ENCODE measurements at places on chromosomes 7 and 10.

DNA sequence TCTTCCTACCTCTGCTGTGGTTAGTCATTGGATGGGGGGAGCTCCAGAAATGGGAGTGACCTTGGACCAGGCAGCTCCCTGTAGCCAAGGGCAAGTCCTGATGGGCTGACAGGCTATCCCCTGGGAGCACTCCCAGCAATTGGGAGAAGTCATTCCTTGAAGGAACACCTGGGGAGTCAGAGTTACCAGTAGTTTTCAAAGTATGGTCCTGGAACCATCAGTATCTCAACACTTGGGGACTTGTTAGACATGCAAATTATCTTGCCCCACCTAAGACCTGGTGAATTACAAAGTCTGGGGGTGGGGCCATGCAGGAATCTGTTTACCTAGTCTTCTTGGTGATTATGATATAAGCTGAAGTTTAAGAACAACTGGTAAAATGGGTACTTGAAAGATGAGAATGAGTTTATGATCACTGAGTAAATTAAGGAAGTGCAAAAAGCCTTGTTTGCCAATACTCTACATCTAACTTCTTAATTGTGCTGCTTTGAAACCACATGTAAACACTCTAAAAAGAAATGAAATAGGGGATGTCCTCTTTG is 287.3 kb upstream of the LRRN3 start:
- DNase-seq, result no peak

- no peak for DNase-seq
Observed at GRCh38 chr10:56109454-56109853, 251.6 kb downstream of the ZWINT start.

GRCh38 chr10:30493609-30494530 is 59.9 kb downstream of the MAP3K8 start:
- no peak for DNase-seq

DNA sequence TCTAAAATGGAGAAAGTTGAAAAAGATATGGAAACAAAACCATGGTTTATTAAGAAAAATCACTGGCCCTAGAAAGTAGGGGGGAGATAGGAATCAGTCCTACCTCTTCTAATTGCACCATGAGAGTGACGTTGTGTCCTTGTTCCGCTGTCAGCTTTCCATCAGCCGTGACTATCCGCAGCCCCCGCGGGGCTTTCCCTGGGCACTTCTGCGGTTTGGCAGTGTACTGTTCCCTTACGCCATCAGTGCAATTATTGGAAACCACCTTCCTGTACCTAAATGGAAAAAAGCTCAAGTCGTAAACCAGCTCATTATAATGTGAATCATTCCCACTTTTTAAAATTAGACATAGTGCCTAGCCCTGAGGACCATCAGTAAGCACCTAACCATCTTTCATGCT is 512.2 kb downstream of the SORCS1 start:
- no peak for DNase-seq

GRCh38 chr10:98273057-98273850 is 5.3 kb upstream of the LOXL4 start:
- no peak for DNase-seq

DNA sequence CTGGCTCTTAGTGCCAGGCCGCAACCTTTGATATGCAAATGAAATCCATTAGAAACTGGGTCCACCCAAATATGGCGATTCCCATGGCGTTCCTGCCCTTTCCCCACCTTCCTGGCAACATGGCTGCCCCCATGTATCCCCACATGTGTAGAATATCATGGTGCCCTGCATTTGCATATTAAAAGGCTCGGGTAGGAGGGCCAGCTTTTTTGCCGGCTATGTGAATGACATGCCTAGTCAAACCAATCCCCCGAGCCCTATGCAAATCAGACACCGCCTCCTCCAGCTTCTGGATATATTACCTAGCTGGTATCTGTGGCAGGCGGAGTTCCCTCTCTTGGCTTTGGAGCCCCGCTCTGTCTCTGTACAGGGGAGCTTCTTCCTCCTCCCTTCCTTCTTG is 18.3 kb downstream of the MMS19 start:
- no peak for DNase-seq

- no peak for DNase-seq
Observed at GRCh38 chr7:17030559-17030958, 148.8 kb upstream of the AGR3 start.

DNA sequence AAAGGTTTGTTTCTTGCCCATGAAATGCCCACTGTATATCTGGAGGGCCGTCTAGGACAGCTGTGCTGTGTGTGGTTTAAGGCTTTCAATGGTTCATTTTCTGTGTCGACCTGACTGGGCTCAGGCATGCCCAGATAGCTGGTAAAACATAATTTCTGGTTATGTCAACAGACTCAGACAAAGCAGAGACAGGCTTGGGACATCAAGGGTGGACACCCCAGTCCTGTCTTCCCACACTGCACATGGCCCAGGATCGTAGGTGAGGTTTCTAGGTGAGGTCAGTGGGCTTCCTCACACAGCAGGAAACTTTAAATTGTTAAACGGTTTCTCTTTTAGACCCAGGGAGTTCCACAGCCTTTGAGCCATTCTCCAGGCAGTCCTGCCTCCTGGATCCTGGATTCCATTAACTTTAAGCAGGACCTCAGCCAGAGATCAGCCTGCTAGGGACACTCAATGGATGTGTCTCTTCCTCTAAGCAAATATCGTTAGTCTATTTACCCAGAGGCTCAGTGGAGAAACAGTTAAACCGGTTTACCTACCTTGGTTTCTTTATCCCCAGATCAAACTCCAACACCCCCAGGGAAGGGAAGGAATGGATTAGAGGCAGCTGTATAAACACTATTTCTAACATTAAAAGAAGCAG is 66.4 kb downstream of the ST8SIA6 start:
- DNase-seq, result no peak

- DNase-seq, result no peak
Observed at GRCh38 chr10:47323636-47324296, 1.5 kb downstream of the GDF2 start.

DNA sequence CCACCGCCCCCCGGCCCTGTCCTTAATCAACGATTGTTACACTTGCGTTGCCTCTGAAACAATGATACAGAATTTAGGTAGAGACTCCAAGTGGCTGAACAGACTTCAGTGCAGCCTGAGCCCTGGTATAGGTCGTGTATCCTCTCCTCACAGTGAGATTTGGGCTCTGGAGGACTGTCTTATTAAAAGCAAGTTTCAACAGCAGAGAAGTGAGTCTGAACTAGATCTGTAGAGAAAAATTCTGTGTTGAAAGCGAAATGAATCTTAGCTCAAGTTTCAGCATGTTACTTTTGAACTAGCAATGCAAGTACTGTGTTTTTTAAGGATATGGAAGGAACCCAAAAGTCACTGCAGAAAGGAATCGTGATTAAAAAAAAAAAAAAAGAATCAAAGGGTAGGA is 103.1 kb downstream of the HOXA1 start:
- no peak for DNase-seq

DNA sequence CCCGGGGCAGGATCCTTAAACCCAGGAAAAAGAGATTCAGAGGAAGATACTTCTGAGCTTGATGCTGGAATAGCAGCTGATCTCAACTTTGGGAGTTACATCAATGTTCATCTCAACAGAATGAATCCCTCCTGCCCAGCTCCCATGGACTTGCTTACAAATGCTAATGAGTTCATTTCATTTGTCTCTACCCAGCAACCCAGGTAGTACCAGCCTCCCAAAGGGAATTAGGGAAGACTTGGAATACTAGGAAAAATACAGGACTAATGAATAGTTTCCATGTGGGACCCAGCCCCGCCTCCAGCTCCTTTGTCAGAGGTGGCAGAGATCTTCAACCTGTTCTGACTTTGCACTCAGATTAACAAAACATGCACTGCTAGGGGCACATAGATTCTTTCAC is 22.1 kb upstream of the TCF7L2 start:
- DNase-seq, result no peak

DNA sequence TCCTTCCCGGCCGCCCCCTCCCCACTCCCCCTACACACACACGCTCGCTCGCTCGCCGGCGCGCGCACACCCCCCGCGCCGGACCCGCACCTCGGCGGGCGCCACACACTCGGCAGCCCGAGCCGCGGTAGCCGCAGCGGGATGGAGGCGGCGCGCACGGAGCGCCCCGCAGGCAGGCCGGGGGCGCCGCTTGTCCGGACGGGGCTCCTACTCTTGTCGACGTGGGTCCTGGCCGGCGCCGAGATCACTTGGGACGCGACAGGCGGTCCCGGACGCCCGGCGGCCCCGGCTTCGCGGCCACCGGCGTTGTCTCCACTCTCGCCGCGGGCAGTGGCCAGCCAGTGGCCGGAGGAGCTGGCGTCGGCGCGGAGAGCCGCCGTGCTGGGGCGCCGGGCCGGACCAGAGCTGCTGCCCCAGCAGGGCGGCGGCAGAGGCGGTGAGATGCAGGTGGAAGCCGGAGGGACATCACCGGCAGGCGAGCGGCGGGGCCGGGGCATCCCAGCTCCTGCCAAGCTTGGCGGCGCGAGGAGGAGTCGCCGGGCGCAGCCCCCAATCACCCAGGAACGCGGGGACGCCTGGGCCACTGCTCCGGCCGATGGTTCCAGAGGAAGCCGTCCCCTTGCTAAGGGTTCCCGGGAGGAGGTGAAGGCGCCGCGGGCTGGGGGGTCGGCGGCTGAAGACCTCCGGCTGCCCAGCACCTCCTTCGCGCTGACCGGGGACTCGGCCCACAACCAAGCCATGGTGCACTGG is at the start of gene SORCS3:
Gene SORCS3 (plus strand): TSS at position 104 of the 750 bp plus-strand sequence.
- DNase-seq, result no peak

Data from effector memory CD8-positive, alpha-beta T cell (primary cell).